ENCODE measurements at places on chromosomes 11 and 22.

DNA sequence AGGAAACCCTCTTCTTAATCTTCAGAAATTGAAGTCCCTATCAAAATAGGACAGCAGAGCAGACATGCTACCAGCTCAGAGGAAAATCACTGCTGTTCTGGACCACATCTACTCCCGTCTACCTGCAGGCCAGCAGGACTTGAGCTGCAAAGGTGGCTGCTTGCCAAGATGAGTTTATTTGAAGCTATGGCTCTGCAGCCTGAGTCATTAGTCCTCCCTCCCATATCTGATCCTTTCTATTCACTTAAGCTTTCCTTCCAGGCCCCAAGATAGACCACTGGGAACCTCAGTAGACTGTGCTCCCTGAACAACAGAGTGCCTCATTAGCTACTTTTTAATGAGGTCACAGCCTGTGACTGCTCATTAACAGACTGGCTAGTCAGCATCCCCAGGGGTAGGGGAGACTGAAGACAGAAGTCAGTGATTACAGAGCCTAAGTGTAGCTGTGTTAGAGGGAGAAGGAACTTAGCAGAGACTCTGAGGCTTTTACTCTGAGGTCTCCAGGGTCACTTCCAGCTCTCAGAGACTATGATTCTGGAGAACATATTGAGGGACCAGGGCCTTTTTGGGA, 6.8 kb upstream of the OR10A2 start:
- DNase-seq = peak; percentile 89

GRCh38 chr11:43951231-43951630, 8.8 kb downstream of the C11orf96 start:
- DNase-seq = no peak

DNA sequence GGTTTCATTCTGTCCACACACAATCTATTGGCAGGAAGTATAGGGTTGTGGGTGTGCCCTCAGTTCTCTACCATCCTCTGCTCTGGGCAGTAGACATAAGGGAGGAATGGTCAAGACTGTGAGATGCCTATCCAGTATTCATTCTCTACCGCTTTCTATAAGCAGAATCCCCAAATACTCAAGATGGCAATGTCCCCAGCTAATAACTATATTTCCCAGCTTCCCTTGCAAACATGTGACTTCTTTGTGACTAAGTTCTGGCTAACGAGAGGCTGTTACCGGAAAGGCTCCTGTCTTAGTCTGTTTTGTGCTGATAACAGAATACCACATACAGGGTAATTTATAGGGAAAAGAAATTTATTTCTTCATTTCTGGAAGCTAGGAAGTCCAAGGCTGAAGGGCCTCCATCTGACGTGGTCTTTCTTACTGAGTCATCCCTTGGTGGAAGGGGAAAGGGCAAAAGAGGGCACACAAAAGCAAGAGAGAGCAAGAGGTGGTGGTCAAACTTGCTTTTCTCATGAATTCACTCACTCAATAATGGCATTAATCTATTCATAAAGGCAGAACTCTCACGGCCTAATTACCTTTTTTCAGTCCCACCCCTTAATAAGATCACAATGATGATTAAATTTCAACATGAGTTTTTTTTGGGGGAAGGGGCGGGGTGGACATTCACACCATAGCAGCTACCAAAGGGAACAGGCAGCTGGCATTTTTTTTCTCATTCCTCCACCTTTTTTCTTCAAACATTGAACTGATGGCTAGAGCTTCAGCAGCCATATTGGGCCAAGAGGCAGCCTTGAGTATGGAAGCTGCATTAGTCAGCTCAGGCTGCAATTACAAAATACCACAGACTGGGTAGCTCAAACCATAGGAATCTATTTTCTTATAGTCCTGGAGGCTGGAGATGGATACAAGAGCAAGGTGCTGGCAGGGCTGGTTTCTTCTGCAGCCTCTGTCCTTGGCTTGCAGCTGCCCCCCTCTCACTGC, 109.7 kb upstream of the OR9Q1 start:
- peak; percentile 8 for DNase-seq

- no peak for DNase-seq
Observed at GRCh38 chr11:110501428-110501827, 71.7 kb downstream of the FDX1 start.

GRCh38 chr11:131833366-131833765, 463.0 kb downstream of the NTM start:
- no peak for DNase-seq

DNA sequence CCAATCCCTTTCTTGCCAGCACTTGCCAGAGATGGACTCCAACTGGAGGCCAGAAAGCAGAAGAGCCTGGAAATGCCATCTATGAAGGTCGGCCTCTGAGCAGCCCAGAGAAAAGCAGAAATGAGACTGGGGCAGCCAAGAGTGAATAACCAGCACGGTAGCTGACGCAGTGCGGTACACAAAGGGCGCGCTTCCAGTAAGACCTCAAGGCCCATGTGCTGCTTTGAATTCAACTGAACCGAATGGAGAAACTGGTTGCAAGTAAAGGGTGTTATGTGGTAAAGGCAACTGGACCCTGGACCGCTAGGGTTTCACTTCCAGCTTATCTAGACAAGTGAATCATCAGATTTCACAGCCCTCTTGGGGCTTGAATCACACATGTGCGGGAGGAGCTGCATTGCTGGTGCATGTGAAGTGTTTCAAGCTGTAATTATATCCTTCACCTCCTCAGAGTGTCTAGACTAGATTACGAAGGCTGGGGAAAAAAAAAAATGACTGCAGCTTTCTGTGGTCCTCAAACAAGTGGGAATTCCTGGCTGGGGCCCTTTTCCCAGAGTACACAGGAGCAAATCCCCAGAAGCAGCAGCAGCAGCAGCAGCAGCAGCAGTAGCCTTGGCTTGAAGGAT, 128.9 kb downstream of the CCDC34 start:
- DNase-seq = peak; percentile 81

- no peak for DNase-seq
Observed at GRCh38 chr11:118660681-118661424, 18.6 kb downstream of the TREH start.

- no peak for DNase-seq
Observed at GRCh38 chr11:134266440-134266839, 9.7 kb upstream of the GLB1L3 start.

GRCh38 chr11:69635195-69635594, 5.8 kb upstream of the CCND1 start:
- no peak for DNase-seq

DNA sequence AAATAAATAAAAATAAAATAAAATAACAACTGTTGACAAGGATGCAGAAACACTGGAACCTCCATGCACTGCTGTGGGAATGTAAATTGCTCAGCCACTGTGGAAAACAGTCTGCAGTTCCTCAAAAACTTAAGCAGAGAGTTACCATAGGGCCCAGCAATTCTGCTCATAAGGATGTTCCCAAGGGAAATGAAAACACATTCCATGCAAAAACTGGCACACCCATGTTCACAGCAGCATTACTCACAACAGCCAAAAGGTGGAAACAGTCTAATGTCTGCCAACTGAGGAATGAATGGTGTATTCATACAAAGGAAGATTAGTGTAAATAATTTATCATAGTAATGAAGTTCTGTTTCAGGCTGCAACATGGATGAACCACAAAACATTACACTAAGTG, 3.2 kb upstream of the KRTAP5-10 start:
- DNase-seq = peak; percentile 8

GRCh38 chr11:124898711-124899110, 1.0 kb upstream of the ROBO4 start:
- peak; percentile 78 for DNase-seq

Measured in ELR (cell line).